Activated CD8-positive, alpha-beta memory T cell treated with anti-CD3 and anti-CD28 coated beads, Interleukin-2, amount 50 U/mL, for 4 hours (primary cell): ENCODE measurements at places on chromosomes 6 and 20.

GRCh38 chr6:31075528-31075927 lies 36.8 kb downstream of the C6orf15 start:
- DNase-seq: no peak

- DNase-seq: no peak
Observed at GRCh38 chr6:122323361-122323760, 76.1 kb upstream of the HSF2 start.

- no peak for DNase-seq
Observed at GRCh38 chr6:1535295-1535694, 74.4 kb upstream of the FOXC1 start.

DNA sequence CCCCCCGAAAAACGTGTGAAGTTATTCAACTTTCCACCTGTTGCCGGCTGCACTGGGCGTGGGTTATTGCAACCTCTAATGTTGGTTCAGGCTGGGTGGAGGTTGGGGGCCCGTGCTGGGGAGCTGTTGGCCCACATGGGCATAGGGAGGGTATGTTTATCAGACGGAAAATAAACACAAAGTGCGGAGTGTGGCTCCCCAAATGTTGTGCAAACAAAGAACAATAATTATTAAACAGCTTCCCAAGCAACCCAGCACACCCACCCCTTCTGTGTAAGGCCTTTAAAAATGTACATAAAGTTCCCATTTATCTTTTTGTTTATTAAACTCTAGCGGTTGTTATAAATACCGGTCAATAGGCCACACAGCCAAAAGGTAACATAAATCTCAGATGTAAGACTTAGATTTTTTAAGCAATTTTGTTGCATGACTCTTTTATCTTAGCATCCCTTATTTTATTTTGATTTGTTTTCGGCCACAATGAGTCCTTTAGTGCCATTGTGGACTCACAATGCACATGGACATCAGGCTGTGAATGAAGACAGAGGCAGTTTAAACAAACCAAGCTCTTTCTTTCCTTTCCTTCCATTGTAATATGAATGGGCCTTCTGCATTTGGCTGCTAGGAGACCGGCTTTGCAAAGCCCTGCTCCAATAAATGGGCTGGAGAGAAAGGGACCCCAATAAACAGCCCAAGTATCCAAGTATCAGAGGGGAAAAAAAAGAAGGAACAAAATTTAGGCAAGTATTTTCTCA lies 6.9 kb upstream of the DLL1 start:
- DNase-seq: no peak

DNA sequence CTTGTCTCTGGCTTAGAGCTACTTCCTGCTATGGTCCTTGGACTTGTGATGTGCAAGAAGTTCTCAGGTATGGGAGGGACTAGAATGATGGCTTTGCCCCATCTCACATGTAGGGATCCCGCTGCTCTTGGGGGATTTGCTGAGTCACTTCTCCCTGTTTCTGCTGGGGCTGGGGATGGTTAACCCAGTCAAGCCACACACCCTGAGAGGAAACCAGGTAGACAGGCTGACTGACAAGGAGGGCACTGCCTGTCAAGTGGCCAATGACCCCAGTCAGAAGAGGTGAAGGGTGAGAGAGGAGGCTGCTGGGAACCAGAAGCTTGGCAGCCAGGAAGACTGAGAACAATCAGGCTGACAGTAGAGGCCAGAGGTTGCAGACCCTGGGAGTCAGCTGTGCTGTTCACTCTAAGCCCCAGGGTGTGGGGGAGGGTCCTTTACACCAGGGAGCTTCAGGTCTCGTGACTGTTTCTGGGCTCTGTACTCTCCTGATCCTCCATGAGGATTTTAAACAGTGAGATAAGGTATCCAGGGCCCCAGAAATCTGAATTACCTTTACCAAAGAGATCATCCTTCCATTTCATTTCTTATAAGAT lies 34.6 kb downstream of the HLA-F start:
- DNase-seq: no peak

- DNase-seq: no peak
Observed at GRCh38 chr6:116016846-116017545, 43.7 kb downstream of the FRK start.

- no peak for DNase-seq
Observed at GRCh38 chr6:3741477-3741871, 10.0 kb downstream of the PXDC1 start.

DNA sequence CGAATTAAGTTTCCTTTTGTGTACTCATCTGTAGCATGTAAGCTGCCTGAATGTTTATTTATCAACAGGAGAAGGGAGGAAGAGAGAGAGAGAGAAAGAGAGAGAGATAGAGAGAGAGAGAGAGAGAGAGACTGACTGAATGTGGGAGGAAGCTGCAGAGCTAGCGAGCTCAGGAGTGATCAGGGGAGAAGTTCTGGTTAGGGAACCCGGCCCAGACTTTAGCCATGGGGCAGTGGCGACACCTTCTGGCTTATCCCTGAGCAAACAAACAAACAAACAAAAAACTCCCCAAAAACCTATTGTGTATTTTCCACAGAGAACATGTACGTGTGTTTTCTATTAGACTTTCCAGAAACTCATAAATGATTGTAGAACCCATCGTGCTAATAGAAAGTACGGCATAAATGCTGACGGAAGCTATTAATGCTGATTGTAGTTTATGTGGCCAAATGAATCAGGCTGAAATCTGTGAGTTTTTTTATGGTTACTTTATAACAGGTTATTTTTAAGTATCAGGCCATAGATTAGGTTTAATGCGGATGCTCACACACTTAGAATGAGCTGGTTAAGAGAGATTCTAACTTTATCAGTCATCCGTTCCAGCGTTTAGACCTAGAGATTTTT lies 92.8 kb downstream of the CLIC5 start:
- peak; percentile 53 for DNase-seq

DNA sequence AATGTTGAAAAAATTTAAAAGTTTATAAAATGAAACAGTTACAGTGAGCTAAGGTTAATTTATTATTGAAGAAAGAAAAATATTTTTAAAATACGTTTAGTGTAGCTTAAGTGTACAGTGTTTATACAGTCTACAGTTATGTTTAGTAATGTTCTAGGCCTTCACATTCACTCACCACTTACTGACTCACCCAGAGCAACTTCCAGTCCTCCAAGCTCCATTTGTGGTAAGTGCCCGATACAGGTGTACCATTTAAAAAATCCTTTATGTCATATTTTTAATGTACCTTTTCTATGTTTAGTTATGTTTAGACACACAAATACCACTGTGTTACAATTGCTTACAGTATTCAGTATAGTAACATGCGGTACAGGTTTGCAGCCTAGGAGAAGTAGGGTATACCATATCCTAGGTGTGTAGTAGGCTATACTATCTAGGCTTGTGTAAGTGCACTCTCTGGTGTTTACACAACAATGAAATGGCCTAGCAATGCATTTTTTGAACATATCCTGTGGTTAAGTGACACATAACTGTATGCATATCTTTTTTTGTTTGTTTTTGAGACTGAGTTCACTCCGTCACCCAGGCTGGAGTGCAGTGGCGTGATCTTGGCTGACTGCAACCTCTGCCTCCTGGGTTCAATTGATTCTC lies 26.3 kb downstream of the FLRT3 start:
- DNase-seq: no peak

- DNase-seq: peak; percentile 71
Observed at GRCh38 chr6:148559848-148560433, 186.9 kb upstream of the UST start.

GRCh38 chr6:93423542-93423941 lies 4.2 kb upstream of the EPHA7 start:
- no peak for DNase-seq

GRCh38 chr20:61690993-61691838 lies 374.5 kb downstream of the TAF4 start:
- no peak for DNase-seq

DNA sequence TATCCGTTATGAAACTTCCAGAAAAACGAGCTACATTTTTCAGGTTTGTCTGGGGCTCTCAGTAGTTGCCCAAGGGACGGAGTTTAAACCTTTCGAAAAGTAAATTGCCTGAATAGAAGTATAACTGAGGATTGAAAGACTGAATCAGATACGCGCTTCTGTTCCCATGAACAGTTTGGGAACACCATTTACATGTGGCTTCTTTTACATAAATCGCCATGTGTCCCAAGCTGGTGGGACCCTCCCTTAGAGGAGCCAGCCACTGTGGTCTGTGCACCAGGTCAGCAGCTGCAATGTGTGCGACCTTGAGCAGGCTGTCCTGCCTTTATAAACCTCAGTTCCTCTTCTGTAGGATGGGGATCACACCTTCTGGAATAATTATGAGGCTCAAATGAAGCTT lies 11.0 kb downstream of the ENTPD6 start:
- no peak for DNase-seq

- no peak for DNase-seq
Observed at GRCh38 chr6:121885399-121886152, 450.1 kb downstream of the GJA1 start.
